ENCODE measurements at places on chromosomes 13 and 19. TPM values are rescaled to one million over a fixed set of nuclear protein-coding genes. Genes with fewer than 3 reads are reported as not detected.

DNA sequence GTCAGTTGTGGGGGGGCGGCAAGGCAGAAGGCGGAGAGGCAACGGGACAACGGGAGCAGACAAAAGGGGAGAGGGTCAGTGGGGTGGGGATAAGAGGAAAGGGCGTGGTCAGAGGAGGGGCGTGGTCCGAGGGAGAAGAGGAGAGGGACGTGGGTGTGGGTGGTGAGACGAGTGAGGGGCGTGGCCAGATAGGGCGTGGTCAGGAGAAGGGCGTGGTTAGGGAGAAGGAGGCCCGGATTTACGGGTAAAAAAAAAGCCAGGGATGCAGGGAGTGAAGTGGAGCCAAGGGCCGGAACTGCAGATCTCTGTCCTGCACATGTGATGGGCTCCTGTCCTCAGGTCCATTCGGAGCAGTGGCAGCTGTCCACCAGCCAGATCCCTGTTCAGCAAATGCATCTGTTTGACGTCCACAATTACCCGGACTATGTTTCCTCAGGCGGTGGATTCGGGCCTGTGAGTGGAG is 21.5 kb downstream of the CPT1C start:
- DNase-seq: no peak

DNA sequence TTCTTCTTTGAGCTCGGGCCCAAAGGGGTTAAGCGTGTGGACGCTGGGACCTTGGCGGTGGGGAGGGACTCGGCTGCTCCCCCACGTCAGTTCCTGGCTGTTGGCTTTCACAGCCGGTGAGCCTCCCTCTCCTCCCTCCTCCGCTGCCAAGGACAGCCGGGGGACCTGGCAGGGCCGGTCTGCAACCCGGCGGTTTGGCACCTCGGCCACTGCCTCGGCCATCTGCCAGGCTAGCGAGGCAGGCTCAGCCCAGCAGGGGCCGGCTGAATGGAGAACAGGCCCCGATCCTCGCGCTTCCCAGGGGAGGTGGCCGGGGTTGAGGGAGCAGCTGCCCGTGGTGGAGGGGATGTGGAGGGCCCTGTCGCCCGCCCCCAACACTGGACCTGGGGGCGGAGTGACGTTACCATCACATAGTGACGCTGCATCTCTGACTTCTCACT is 5.0 kb downstream of the TLE5 start:
- DNase-seq: no peak

- DNase-seq: no peak
Observed at GRCh38 chr19:14672188-14672872, 2.3 kb downstream of the ADGRE3 start.

GRCh38 chr13:91580749-91581148 is 182.3 kb downstream of the GPC5 start:
- no peak for DNase-seq

DNA sequence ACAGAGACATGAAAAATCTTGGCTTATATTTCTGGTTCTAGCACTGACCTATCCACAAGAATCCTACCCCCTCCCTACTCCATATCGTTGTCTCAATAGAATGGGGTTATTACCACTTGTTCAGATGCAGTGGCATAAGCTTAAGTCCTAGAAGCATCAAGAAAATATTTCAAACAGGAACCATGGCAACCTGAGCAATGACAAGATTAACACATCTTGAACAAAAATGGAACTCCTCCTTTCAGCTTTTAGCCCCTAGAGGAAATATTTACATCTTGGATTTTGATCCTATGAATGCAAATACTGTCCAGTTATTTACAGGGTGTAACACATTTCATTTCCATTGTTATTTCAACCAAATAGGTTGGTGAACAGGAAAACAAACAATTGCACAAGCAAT is 46.1 kb upstream of the TSC22D1 start:
- DNase-seq: no peak

DNA sequence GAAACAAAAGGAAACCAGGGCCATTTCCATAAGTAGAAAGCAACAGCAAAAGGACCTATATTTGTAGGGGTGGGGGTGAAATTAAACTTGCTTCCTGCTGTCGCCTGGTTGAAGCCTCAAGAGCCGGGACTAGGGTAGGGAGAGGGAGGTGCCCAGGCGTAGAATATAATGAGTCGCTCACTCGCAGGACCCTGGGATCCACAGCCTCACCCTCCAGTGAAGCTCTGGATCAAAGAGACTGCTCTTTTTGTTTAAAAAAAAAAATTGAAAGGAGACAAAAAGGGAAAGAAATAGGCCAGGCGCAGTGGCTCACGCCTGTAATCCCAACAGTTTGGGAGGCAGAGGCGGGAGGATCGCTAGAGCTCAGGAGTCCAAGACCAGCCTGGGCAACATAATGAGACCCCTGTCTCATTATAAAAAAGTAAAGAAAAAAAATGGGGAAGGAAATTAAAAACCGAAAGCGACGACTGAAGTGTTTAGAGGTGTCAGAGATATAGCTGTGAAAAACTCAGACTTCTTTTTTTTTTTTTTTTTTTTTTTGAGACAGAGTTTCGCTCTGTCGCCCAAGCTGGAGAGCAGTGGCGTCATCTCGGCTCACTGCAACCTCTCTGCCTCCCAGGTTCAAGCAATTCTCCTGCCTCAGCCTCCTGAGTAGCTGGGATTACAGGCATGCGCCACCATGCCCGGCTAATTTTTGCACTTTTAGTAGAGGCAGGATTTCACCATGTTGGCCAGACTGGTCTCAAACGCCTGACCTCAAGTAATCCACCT is 10.9 kb upstream of the ADGRE5 start:
- DNase-seq: no peak

GRCh38 chr13:45807520-45808099 is 43.9 kb downstream of the SIAH3 start:
- peak; percentile 8 for DNase-seq

GRCh38 chr19:50328224-50328872 is 829 bp downstream of the KCNC3 start:
- no peak for DNase-seq

- no peak for DNase-seq
Observed at GRCh38 chr13:43095771-43096719, 72.7 kb downstream of the DNAJC15 start.

- no peak for DNase-seq
Observed at GRCh38 chr19:41626877-41627276, at the start of gene CEACAM4. TSS of gene CEACAM4 (minus strand) at chr19:41627074. CDS start at chr19:41626963, 111 bp downstream.

GRCh38 chr19:390386-391206 is 18.4 kb downstream of the C2CD4C start:
- no peak for DNase-seq

DNA sequence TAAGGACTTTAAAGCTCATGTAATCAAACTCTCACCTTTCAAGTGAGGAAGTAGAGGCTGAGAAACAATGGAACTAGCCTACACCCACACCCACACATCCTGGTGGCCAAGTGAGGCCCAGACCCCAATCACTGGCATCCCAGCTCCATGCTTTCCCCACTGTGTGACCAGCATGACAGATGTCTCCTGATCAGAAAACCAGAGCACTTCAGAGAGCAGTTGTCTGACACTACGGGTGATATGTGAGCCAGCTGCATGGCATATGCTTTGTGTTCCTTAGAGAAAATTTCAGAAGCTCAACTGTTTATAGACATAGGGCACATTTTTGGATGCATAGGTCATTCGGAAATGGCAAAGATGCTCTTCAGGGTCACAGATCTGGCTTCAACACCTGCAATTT is 315.2 kb downstream of the NDFIP2 start:
- DNase-seq: no peak

- DNase-seq: no peak
Observed at GRCh38 chr13:62482351-62482750, 1066.7 kb upstream of the PCDH20 start.

- DNase-seq: no peak
Observed at GRCh38 chr13:32205431-32206096, 109.6 kb downstream of the ZAR1L start.

- DNase-seq: peak; percentile 64
Observed at GRCh38 chr13:35140831-35141230, 198.8 kb downstream of the NBEA start.

GRCh38 chr19:13090511-13091231 is 12.0 kb downstream of the LYL1 start:
- no peak for DNase-seq

GRCh38 chr13:20342311-20342710 is 110.2 kb upstream of the GJB6 start:
- no peak for DNase-seq

- no peak for DNase-seq
Observed at GRCh38 chr19:13920940-13921747, 15.1 kb downstream of the CC2D1A start.

GRCh38 chr13:26971990-26972887 is 199.4 kb downstream of the USP12 start:
- DNase-seq: no peak

GRCh38 chr13:45833242-45833641 is 18.3 kb downstream of the SIAH3 start:
- no peak for DNase-seq

GRCh38 chr19:18415178-18415867 is 3.9 kb upstream of the SSBP4 start:
- DNase-seq: no peak

DNA sequence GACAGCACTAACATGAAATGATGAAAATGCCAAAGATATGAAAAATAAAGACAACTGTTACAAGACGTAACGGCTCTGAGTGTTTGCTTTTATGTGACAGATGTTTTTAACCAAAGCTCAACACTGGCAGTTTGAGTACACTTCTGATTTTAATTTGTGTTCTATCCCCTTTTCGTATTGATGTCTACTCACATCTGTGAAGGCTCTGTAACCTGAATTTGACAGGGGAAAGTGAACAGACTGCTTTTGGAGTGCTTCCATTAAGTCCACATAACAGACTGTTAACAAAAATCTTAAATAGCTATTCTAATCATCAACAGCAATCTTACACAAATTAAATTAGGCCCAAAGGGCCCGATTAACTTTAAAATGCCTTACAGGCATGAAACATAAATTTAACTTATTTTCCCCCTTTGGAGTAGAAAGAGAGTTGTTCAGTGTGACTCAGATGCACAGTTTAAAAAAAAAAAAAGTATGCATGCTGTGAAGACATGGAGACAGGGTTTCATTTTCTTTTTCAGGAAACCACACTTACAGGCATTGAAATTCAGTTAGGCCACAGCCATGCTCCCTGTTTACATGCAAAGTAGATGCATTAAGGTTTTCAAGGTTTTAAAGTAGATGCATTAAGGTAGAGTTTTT is 16.3 kb upstream of the RNASEH2B start:
- DNase-seq: no peak

DNA sequence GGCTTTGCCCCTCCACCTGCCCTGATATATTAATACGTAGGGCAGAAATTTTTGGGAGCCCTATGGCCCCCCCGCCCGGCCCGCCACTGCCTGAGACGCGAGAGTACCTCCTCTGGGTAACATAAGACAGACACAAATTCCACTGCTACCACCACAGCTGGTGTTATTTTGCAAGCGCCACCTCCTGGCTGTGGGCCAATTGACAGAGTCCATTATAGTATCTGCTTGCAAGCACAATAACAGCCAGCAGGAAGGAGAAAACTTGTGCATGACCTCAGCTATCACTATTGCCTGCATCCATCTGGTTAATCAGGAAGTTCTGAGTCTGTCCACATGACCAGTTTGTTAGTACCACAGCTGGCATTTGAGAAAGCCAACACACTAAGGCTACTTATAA is 25.3 kb upstream of the OR10H2 start:
- DNase-seq: peak; percentile 26

DNA sequence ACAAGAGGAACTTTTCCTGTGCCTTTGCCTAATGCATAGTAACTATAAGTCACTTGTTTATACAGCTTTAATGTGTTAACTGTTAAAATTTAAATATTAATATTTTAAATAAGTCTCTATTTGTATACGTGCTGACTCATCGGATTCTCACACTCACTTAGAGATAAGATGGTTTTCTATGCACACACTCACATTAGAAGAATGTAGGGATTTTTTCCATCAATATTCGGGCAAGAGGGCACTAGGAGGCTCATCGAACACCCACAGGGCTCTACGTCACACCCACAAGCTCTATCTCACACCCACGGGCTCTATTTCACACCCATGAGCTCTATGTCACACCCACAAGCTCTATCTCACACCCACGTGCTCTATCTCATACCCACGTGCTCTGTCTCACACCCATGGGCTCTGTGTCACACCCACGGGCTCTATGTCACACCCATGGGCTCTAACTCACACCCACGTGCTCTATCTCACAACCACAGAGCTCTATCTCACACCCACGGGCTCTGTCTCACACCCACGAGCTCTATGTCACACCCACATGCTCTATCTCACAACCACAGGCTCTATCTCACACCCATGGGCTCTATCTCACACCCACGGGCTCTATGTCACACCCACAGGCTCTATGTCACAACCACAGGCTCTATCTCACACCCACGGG is 73.4 kb downstream of the COL4A2 start:
- DNase-seq: no peak

GRCh38 chr13:27643334-27644132 is 21.8 kb downstream of the POLR1D start:
- no peak for DNase-seq

DNA sequence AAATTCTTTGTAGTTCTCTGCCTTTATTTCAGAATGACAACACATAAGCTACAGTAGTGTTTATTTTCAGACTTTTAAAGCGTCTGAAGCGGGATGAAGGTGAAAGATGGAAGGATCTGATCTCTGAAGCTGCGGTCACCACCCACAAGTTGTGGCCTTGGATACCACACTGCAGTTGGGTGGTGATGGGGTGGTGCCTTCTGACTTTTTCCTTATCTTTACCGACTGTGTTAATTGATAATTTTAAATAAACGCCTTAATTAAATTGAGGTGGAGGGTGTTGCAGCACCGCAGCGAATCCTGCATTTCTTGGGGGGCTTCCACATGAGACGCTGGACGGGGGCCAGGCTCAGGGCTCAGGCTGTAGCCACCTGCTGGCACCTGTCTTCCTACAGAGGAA is 1.3 kb downstream of the TFDP1 start:
- no peak for DNase-seq

DNA sequence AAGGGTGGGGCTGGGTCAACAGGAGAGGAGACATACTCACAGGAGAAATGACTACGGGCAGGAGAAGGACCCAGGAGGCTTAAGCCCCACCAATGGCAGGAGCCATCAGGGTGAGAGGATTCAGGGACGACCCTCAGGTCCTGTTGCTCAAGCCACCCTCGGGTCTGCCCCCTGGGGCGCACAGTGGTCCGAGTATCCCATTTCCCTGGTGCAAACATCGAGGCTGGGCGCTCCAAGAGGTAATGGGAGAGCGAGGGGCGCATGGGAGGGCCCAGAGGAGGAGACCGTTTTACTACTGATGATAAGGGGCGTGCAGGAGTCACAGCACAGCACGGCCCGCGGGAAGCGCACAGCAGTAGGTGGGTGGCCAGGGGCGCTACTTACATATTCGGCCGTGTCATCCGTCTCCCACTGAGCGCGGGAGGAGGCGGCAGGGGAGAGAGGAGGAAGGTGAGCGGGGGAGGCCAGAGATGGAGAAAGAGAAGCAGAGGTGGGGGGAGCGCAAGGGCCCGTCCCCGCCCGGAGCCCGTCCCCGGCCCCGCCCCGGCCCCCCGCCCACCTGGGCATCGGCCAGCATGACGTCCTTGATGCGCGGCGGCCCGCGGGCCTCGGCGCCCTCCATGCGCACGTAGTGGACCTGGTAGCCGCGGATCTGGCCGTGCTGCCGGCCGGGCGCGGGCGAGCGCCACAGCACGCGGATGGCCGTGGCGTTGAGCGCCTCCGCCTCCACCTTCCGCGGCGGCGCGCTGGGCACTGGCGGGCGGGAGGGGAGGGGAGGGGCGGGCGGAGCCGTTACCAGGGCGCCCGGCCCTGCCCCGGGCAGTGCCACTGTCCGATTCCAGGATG is 111.5 kb downstream of the PTPRS start:
- no peak for DNase-seq

ZNF99 gene
- 0.24 TPM for polyA plus RNA-seq

CYP2B6 gene
- polyA plus RNA-seq: not detected

FPR1 gene
- 1.1 TPM for polyA plus RNA-seq

ADPRHL1 gene
- polyA plus RNA-seq: 295 TPM

C5AR2 gene
- 0.47 TPM for polyA plus RNA-seq

SWSAP1 gene
- polyA plus RNA-seq: 1.3 TPM

TTYH1 gene
- polyA plus RNA-seq: 3.9 TPM

EBPL gene
- polyA plus RNA-seq: 19.8 TPM

ZNF850 gene
- polyA plus RNA-seq: 1.1 TPM

Measured in forelimb muscle (tissue), 1 donor.